ENCODE measurements at places on chromosomes 4 and X. TPM values are rescaled to one million over a fixed set of nuclear protein-coding genes. Genes with fewer than 3 reads are reported as not detected.

DNA sequence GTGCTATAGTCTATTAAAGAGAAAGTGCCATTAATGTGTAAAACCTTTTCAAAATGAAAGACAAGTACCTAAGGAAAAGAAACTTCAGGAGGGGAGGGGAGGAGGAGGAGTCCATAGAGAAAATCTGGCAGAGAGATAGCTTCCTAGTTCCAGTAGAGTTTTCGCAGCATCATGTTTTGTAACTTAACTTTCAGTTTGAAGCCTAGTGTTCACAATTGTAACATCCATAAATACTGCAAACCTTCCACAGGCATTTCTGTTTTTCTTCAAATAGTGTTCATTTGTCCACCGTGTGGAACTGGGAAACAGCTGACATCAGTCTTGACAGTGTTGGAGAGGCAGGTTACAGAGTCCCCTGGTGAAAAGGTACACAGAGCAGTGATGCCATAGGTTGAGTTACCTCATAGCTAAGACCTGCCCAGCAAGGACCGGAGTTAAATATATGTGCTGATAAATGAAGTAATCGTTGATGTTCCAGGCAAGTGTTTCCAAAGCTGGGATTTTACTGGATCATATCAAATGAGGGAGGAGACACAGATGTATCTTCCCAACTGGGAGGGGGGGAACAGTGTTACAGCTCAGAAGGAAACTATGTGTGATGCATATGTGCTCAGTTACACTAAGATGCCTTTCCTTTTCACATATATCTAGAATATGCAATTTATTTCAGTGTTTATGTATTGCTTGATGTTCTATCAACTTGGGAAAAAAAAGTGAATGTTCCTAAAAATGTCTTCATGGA, 369.5 kb upstream of the FAM241A start:
- no peak for DNase-seq

DNA sequence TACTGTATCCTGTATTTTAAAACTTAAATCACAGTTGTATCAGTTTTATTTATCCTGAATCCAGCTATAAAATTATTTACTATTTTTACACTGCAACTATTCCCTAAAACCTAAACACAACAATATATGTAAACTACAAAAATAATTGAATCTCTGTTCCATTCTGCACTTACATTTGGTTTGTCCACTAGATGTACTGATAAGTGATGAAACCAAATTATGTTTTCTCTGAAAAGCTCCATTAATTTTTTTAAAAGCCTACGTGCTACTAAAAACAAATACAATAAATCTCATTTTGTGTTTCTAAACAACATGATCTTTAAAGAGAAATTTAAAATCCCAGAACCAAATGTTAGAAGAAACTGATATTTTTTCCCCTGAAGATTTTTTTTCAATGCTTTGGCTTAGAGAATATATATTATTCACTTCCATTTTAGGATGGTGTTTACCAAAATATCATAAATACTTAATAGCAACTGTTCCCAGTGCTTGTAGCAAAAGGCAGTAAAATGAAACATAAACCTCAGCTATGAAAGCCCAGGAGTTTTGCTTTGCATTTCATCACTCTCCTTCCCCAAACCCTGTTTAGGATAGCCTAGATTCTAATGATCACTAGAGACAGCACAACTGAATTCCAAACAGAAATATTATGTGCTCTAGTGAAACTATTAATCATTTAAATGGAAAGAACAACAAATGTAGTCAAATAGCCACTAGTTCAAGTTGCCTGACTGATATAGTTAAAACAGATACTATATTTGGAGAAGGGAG, 19.7 kb downstream of the ANTXR2 start:
- DNase-seq, result no peak

DNA sequence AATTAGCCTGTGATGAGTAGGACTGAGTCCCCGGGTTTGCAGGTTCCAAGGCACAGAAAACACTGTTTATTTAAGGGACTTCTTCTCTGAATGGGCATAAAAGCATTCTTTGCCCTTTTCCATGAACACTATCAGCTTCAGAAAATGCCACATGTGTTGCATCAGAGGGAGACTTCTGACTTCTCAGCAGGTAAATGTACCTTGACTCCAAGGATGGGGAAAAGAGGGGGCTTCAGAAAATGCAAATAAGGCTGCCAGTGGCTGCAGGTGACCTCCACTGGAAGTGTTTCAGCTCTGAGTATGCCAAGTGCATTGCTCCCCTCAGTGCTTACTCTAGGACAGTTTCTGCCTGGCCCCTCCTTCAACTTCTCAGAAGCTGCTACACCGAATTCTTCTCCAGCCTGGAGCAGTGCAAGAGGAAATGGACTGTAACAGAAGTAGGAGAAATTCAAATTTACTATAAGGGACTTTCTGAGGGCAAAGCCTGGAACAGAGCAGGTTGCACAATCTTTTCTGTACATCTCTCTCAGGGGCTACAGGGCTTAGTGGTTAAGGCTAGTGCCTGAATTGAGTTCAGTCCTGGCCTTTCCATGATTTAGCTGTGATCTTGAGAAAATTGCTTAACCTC, 233.2 kb downstream of the PTTG2 start:
- DNase-seq, result no peak

DNA sequence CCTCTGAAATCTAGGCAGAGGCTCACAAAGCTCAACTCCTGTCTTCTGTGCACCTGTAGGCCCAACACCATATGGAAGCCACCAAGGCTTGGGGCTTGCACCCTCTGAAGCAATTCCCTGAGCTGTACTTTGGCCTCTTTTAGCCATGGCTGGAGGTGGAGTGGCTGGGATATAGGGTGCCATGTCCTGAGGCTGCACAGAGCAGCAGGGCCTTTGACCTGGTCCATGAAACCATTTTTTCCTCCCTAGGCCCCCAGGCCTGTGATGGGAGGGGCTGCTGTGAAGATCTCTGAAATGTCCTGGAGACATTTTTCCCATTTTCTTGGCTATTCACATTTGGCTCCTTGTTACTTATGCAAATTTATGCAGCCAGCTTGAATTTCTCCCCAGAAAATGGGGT, 20.9 kb upstream of the COL25A1 start:
- DNase-seq, result no peak

GRCh38 chrX:40156470-40157227, 58.9 kb upstream of the BCOR start:
- no peak for DNase-seq

DNA sequence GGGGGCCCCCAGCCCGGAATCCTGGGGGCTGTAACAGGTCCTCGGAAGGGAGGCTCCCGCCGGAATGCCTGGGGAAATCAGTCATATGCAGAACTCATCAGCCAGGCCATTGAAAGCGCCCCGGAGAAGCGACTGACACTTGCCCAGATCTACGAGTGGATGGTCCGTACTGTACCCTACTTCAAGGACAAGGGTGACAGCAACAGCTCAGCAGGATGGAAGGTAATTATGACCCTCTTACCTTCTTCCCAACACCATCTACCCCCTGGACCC, 1.0 kb downstream of the FOXO4 start:
- DNase-seq, result no peak

DNA sequence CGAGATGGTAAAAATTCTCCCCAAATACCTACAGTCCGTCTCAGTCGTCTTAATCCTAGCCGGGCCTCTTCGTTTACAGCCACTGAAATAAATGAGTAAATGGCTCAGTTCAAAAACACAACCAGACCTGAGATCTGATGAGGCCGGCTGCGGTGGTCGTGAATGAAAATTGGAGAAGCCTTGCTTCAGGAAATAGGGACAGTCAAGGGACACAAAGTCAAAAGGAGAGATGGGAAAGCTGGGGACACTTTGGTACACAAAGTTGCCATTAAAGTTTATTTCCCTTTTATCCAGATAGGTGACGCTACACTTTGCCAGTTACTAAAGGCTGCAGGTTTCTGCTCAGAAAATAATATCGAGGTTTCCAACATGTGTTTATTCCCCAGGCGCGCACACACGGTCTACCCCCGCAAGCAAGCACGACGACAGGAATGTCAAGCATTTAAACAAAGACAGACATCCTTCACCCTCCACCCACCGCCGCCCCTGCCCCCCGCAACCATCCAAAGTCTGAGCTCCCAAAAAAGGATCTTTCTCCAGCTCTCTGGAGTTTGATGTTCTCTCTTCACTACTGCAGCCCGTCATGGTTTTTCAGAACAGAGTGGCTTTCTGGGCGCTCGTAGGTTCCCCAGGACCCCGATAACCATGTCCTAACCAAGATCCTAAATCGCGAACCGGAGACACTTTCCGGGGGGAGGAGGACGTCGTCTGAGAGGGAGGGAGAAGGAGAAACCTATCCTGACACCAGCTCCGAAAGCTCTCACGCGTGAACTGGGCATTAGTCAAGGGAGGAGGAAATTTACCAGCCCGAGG, 1.3 kb upstream of the PCDH7 start:
- DNase-seq, result no peak

DNA sequence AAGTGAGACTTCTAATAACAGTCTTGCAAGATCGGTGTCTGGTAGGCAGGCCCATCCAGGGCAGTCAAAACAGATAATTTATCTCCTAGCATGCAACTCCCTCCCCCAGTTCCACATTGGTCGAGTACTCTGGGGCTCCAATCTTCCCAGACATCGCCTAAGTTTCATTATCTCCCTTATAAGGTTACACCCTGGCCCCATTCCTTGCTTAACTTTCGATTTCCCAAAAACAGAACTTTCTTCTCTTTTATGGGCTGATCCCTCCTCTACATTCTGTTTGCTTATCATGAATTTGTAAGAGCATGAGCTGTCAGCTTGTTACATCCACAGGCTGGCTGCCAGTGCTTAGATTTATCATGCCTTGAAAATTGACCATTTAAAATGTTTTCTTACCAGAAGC, 471.3 kb downstream of the TECRL start:
- DNase-seq, result no peak

GRCh38 chr4:16733509-16733908, 164.9 kb downstream of the LDB2 start:
- no peak for DNase-seq

- no peak for DNase-seq
These were observed 39.5 kb upstream of the CXCL13 start for GRCh38 chr4:77566148-77566547.

DNA sequence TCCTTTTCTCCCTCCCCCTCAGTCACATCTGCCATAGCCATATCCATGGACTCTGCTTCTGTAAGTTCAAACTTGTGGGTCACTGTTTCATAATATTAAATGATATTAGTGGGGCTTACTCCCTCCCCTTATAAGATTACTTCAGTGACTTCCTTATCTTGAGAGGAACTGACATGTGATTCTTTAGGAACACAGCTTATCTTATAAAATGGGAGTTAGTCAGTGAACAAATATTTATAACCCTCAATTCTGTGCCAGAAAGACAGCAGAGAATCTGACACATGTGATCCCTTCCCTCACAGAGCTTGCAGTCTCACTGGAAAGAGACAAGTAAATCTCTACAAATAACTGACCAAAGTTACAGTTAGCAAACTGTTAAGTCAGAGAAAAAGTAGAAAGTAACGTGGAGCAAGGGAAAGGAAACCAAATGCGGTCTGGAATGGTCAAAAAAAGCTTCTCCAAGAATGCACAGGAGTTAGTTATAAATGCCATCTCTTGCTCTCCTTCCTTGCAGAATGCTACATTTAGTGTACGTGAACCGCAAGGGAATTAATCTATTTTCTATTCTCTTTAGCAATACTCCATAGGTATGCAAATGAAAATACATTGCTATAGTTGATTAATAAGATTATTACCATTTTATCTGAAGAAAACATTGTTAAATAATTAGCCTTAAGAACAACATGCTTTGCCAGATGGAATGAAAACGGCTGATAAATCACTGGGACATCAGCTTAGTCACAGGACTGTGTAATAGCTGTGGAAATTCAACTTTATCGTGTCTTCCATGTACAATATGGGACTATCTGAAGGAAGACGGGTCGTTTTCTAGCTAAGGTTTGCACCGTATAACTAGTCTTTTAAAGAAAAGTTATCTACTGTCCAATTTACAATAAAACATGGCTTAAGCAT, 29.0 kb downstream of the SGMS2 start:
- no peak for DNase-seq

- no peak for DNase-seq
These were observed 28.1 kb upstream of the GPC3 start for GRCh38 chrX:134013524-134013923.

DNA sequence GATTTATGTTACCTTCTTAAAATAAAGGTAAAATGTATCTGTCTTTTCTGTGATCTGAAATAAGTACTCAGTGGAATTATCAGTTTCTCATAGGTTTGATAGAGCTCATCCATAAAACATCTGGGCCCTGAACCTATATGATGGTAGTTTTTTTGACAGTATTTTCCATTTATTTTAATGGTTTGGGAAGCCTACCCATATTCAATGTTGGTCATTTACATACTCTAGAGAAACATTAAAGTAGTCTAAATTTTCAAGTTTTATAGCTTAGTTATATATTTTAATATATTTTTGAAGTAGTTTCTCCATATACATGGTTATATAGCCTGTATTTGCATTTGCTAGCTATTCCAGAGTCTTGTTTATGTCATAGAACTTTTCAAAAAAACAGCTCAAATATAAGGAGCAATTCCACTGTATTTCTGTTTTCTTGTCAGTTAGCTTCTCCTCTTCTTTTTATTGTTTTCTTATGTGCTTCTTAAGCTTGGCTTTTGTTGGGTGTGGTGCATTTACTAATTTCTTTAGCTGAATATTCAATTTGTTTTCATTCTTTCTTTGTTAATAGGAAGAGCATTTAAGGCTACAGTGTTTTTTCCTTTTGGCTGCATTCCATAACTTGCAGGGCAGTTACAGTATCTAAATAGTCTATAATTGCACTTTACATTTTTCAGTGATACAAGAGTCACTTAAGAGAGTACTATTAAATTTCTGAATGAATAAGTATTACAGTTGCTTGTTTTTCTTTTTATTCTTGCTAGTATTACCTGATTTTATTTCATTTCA, 181.4 kb downstream of the DKK2 start:
- DNase-seq, result no peak

GRCh38 chrX:7109838-7110793, 37.4 kb upstream of the STS start:
- no peak for DNase-seq

GRCh38 chr4:150002561-150002960, 75.7 kb upstream of the DCLK2 start:
- DNase-seq, result no peak

DNA sequence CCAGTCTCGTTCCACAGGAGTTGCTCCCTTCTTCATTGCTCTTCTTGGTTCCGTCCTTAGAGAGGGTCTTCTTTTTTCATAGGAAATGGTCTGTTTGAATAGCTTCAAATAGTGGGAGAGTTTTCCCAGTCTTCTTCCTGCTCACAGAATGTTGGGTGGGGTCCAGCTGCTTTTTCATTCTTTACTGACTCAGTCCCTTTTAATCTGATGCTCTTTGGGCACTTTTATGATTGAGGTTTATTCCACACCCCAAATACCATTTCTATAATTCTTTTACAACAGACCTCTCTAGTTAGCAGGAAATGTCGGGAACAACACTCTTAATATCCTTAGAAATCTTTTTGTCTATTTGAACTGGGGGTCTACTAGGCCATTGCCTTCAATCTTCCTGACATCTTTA, 239.5 kb downstream of the PRDM5 start:
- DNase-seq, result no peak

Gene BST1
- total RNA-seq, result 3.9 TPM

Gene ATP1B4
- not detected for total RNA-seq

Gene NPFFR2
- total RNA-seq, result not detected

Gene PGM2
- total RNA-seq, result 67.8 TPM

Gene PLRG1
- 59.5 TPM for total RNA-seq

Gene DDX53
- total RNA-seq, result not detected

Gene BEX1
- not detected for total RNA-seq

Gene DIPK2B
- 13.3 TPM for total RNA-seq

Gene THAP6
- 13.0 TPM for total RNA-seq

Gene DUX4
- not detected for total RNA-seq

Gene SYTL4
- total RNA-seq, result 2.7 TPM

Measured in suprapubic skin (tissue), 4 donors.